ENCODE measurements at places on chromosomes 12 and 14.
A peak's percentile ranks its signal among the peaks of the same experiment; 100 is the strongest.

DNA sequence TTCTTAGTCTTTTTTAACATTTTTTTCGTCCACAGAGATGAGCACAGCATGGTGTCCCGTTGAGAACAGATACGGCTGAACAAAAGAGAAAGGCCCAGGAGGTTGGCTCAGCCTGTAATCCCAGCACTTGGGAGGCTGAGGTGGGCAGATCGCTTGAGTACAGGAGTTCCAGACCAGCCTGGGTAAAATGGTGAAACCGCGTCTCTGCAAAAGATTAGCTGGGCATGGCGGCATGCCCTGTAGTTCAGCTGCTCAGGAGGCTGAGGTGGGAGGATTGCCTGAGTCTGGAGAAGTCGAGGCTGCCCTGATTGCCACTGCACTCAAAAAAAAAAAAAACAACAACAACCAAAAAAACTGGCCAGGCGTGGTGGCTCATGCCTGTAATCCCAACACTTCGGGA lies 5.9 kb upstream of the EP400 start:
- DNase-seq, result no peak

DNA sequence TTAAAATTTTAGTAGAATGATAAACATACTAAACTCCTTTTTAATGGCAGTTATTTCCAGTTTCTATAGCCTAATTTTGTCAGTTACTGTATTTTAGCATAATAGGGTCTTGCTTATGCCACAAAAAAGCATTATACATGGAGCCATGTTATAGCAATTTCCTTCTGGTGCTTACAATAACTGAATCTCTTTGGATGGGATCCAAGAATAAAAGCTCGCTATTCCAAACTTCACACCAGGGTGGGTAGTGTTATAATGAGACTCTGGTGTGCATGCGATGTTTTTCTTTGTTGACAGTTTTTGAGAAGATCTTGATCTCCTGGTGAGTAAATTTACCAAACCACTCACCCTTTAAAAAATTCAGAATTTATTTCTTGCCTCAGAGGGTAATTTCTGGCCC lies 90.4 kb upstream of the CCDC91 start:
- no peak for DNase-seq

GRCh38 chr12:113240395-113240794 lies 19.1 kb downstream of the TPCN1 start:
- DNase-seq, result no peak

DNA sequence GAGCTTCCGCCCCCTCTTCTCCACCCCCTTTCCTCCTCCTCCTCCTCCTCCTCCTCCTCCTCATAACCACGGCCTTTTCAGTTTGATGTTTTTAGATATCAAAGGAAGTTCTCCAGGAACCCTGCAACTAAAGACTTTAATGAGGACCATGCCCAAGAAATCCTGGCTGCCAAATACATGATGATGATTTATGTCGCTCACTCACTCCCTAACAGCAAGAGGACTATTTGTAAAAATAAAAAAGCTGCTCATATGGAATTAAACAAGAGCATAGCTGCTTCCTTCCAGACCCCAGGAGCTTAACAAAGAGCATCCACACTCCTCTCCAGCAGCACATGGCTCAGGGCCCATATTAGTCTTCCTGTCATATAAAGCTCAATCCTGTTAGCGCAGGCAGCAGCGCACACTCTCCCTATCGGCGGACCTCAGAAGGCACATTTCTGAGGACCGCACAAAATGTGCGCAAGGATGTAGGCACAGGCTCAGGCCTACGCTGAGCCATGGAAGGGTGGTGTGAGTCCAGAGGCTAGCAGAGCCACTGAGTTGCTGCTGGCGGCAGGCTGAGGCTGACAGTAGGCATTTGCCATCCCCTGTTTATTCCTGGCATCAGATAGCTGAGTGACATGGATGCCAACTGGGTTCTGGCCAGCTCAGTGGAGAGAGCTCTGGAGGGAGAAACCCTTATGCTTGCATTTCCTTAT lies 232.8 kb downstream of the MSRB3 start:
- DNase-seq, result no peak

DNA sequence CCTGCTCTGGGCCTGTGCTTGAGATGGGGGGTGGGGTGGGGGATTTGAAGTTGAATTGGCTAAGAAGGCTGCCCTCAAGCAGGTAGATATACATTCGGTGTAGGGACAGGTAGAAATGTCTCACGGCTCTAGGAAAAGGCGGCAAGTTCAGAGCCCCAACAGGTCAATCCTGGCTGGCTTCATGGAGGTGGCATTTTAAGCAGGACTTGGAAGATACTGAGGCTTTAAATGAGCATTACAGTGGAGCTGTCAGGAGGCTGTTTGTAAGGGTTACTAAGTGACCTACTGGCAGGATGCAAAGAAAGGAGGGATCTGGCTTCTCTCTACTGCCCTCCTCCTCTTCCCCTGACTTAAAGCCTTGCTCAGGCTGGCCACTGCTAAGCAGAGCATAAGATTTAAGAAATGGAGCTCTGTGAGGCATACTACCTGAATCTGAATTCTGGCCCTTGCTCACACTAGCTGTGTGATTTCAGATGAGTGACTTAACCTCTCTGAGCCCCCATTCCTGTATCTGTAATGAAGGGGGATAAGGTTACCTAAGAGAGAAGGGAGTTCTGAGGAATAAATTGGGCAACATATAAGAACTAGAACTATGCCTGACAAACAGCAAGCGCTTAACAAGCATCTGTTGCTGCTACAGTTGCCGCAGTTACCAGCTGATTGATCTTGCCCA lies 61.6 kb downstream of the SLC24A4 start:
- DNase-seq, result no peak

GRCh38 chr14:94498215-94498614 lies 11.1 kb downstream of the SERPINA12 start:
- DNase-seq, result no peak

- no peak for DNase-seq
These were observed 60.5 kb downstream of the ERGIC2 start for GRCh38 chr12:29320295-29321085.

DNA sequence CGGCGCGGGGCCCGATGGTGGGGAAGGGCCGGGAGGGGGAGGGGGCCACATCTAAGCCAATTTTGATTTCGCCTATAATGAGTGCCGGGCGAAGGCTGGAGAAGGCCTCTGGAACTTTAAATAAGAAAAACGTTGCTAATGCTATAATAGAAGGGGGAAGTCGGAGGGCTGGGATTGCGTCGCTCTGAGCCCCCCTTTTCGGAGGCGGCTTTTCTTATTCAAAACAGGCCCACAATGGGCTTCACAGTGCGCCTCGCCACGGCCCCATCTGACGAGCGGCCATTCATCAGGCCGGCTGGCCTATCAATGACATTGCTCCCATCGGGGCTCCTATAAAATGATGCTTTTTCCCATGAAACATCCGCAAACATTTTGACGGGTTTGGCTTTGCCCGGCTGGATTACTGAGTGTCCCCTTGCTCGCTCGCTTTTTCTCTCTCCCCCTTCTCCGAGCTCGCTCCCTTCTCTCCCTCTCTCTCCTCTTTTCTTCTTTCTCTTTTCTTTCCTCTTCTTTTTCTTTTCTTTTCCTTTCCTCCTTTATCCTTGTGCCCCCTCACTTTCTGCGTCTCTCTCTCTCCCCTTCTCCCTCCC lies at the start of gene RFX4:
RFX4 (plus strand) TSS at position 364 of the 590 bp plus-strand sequence. CDS start 317 bp downstream, outside the sequence.
- DNase-seq, result no peak

- DNase-seq, result peak; percentile 85
These were observed at the start of gene C3AR1 for GRCh38 chr12:8065991-8066594. Gene C3AR1, minus strand, starts transcription at chr12:8066359. Its CDS starts 6,174 bp downstream, at chr12:8060185.

GRCh38 chr14:57066463-57066862 lies 202.2 kb downstream of the EXOC5 start:
- no peak for DNase-seq

DNA sequence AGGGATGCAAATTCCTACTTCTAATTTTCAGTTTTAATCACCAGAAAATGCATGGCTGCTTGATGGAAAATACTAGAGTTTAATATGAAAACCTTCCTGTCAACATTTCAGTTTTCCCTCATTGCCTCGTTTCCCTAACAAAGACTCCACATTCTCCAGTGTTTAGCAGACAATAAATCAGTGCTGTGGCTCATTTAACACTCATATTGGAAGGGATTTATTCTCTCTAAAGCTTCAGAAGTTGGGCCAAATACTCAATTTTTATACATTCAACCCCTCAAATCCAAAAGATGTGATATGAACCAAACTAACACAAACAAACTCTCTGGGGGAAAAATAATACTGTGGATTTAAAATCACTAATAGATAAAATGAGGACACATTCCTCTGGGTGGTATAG lies 482.5 kb downstream of the FLRT2 start:
- no peak for DNase-seq

DNA sequence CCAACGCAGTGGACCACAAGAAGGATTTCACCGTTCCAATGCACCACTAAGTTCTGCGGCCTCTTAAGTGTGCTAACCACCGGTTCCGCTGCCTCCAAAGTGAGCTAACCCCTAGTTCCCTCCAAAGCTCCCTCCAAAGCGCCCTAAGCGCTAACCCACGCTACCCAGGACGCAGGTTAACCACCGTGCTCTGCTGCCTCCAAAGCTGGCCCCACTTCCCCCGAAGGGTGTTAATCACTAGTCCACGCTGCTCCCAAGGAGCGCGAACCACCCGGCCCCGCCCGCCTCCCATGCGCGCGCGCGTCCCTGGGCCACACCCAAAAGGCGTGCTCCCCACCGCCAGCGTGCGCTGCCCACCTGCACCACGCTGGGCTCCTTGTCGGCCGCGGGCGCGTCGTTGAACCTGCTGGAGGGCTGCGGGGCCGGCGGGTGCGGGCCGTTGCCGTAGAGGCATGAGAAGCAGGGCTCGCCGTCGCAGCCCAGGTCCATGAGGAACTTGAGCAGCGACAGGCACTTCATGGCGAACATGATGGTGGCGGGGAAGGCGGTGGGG lies 11.7 kb downstream of the FAM181A start:
- DNase-seq, result no peak

- DNase-seq, result peak; percentile 78
These were observed 3.2 kb upstream of the FICD start for GRCh38 chr12:108511633-108512540.

GRCh38 chr12:28988325-28988704 lies 160.8 kb upstream of the FAR2 start:
- no peak for DNase-seq

- DNase-seq, result no peak
These were observed 9.0 kb downstream of the SLC8B1 start for GRCh38 chr12:113325916-113326315.

GRCh38 chr14:23793532-23793931 lies 157.4 kb downstream of the DHRS2 start:
- no peak for DNase-seq

GRCh38 chr14:32428875-32429274 lies 99.8 kb downstream of the AKAP6 start:
- DNase-seq, result no peak
